ENCODE measurements at places on chromosomes 1 and 21.

GRCh38 chr1:23673086-23673813, 18.4 kb upstream of the RPL11 start:
- peak; percentile 57 for DNase-seq

DNA sequence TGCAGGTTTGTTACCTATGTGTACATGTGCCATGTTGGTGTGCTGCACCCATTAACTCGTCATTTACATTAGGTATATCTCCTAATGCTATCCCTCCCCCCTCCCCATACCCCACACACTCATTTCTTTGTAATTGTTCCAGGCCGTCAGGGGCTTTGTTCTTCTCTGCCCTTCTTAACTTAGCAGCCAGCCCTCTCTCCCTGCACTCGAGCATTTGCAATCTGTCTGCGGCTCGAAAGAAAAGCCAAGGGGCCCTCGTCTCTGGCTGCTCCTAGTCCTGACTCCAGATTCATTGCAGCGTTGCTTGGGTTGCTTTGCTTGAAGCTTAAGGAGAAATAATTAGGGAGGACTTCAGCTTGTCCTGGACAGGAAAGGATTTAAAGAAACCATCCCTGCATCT, 85.7 kb downstream of the ATP1A1 start:
- DNase-seq: no peak

DNA sequence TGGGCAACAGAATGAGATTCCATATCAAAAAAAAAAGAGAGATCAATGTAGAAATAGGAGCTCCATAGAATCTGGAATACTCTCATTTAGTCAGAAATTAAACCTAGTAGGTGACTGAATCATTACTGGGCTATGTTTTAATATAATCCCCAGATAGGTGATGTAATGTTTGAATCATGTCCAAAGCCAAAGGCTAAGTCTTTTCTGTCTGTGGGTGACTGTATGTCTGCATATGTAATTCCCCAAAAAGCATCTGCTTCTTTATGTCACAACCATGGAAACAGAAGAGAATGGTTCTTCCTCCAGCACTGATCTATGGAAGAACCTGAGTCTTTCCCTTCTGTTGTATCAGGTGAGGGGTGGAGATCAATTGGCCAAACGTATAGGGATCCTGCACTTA, 5.8 kb downstream of the LAMC2 start:
- peak; percentile 91 for DNase-seq

- no peak for DNase-seq
Measured at GRCh38 chr1:160608057-160608456, 28.8 kb upstream of the CD84 start.

DNA sequence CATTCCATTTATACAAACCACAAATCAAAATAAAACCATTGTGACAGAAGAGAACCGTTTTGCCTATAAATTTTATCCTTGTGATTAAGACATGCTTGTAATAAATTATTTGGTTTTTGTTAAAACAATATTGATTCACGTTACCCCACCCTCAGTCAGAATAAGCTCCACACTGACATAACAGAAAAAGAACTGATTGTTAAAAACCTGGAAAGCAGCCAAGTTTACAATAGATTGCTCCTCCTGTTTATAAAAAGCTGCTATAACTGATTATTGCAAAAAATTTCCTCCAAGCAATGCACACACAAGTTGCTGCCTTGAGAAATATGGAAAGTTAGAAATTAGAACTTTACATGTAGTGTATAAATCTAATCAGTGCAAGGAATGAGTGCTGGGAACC, 263.5 kb downstream of the SETD4 start:
- DNase-seq: no peak

- no peak for DNase-seq
Measured at GRCh38 chr1:54360165-54361005, 45.8 kb downstream of the SSBP3 start.

DNA sequence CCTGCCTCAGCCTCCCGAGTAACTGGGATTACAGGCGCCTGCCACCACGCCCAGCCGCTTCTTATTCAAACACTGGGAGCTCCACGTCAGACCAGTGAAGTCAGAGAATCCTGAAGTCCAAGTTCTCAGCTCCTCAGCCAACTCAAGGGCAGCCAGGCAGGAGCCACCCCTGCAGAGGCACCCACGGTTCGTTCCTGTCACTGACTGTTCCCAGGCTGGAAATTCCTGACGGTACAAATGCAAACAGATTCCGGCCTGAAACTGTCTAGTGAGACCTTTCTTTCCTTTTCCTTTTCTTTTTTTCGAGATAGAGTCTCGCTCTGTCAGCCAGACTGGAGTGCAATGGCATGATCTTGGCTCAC, 11.7 kb downstream of the SLC35E2B start:
- no peak for DNase-seq

DNA sequence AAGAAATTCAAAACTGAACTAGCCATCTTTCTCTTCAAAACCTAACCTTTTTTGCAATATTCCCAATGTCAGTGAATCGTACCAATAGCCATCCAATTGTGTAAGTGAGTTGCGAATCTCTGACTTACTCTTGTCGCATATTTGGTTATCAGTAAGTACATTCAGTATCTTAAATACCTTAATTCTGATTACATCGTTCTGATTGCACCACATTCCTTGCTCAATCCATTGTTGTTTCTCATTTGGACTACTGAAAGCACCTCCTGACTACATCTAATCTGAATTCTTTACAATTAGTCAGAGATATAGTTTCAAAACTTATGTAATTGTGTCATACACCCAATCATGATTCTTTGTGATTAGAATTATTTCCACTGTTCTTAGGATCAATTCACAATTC, 16.8 kb upstream of the BRINP3 start:
- DNase-seq: no peak

DNA sequence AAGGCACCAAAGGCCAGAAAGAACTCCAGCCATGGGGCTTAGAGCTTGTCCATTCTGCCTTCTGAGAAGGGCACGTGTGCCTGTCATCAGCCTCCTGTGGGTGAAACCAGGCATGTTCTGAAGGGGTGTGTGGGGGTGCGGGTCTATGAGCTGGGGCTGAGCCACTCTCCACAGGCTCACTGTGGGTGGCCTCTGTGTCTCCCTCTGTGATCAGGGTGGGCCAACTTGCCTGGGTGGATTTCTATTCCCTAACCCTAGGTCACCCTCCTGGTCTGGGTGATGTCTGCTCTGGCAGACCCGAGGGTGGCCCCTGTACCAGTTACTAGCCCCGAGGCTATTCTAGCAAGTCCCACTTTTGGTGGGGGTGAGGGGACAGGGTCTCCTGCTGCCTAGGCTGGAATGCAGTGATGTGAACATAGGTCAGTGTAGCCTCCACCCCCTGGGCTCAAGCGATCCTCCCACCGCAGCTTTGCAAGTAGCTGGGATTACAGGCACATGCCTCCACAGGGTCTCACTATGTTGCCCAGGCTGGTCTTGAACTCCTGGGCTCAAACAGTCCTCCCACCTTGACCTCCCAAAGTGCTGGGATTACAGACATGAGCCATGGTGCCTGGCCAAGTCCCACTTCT, 94.4 kb downstream of the TRIM11 start:
- DNase-seq: no peak

DNA sequence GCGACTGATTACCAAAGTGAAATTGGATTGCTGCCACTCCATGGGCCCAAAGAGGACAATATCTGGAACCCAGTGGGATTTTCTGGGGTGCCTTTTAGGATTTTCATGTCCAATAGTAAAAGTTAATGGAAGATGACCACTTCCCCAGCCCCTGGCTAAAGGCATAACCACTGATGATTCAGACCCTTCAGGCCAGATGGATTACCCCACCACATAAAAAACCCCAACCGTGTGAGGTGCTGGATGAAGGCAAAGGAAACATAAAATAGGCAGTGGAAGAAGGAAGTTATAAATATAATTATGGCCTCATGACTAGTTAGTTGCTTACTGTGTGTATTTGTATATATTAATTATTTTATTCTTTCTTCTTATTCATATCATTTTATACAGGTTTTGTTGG, 40.2 kb upstream of the IL10 start:
- no peak for DNase-seq

DNA sequence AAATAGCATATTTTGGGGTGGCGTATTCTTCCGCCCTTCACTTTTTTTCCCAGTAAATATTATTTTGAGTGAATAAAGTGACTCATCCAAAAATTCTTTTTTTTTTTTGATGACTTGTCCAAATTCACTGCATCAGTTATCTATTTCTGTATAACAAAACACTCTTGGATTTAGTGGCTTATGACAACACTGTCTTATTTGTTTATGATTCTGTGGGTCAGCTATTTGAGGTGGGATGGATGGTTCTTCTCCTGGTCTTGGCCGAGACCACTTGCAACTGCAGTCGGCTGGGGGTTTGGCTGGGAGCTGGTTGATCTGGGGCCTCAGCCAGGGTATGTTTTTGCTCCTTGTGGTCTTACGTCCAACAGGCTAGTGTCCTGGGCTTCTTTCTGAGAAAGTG, 39.9 kb upstream of the SRSF10 start:
- peak; percentile 64 for DNase-seq

GRCh38 chr1:227729881-227730629, 5.0 kb downstream of the JMJD4 start:
- DNase-seq: peak; percentile 64

DNA sequence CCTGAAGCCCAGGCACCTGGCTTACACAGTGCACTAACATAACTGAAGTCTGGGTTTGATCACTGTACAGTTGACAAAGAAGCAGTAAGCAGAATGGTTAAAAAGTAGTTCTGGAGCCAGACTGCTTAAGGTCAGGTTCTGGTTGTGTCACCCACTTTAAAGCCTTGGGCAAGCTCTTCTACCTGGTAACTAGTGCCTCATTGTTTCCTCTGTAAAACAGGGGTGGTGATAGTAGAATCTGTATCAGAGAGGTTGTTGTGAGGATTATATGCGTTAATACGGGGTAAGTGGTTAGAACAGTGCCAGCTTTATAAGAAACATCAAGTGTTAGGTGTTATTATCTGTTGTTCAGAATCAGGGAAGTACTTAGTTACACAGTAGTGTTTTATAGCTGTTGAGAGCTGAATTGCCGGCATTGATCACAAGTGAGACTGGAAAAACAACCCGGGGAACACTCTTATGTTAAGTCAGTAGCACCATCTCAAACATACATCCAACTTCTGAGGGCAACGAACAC, 3.7 kb downstream of the BACH1 start:
- DNase-seq: no peak

DNA sequence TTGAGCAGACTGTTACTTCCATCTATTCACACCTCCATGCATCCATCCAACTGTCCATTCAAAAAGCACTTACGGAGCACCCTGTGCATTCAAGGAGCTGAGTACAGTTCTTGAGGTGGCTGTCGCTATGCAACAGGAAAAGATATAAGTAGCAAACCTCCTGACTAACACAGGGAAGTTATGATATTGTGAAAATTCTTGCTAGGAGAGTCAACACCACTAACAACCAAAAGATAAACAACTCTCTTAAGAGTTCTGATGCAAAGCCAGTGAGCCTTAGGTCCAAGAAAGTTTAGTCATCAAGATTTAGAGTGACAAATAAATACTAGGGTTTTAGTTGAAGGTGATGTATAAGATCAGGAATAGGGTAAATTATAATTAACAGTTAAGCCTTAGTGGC, 44.5 kb upstream of the TRIM45 start:
- DNase-seq: no peak

DNA sequence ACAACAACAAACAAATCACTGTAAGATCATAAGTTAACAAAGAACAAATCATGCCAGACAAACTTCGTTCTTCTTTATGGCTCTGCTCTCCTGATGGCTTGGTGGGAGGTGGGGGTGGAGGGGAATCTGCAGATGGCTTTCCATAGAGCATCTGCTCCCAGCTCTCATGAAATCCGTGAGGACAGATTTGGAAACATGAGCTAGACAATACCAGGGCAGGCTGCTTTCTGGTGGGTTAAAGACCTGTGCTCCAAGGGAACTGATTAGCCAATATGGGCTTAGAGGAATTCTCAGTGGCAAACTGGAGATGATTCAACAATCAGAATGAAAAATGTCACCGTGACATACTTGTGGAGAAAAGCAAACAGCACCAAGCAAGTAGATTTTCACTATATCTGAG, 69.4 kb upstream of the TLR5 start:
- no peak for DNase-seq

GRCh38 chr1:63807046-63807445, 33.2 kb downstream of the ROR1 start:
- DNase-seq: no peak

DNA sequence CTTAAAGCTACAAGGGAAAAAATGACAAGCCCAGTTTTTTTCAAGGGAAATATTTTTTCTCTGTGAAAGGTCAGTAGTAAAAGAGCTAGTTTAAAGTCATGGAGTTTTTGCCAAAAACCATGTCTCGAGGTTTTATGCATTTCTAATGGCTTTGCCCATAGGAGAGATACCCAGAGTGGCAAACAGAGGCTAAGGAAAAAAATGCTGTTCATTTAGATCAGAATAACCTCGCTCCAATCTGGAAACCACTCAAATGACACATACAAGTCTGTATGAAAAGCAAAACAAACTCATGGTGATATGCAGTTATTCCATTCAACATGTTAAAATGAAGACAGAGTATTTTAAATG, 36.9 kb upstream of the EDEM3 start:
- peak; percentile 56 for DNase-seq

DNA sequence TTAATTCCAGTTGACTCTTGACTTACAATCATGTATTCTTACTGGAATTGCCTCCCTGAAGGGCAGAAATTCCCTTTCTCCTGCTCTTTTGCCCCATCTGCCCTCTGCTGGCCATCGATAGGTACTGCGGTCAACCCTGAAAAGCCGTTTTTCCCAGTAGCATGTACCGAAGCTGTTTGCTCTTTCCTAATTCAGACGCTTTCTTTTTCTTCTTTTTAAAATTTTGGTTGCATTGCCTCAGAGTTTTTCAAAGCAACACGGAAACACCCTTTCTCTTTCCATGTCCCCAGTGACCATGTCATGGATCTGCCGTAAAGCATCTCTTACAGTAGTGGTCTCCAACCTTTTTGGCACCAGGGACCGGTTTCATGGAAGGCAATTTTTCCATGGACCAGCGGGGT, 164.2 kb upstream of the C1orf21 start:
- peak; percentile 47 for DNase-seq

DNA sequence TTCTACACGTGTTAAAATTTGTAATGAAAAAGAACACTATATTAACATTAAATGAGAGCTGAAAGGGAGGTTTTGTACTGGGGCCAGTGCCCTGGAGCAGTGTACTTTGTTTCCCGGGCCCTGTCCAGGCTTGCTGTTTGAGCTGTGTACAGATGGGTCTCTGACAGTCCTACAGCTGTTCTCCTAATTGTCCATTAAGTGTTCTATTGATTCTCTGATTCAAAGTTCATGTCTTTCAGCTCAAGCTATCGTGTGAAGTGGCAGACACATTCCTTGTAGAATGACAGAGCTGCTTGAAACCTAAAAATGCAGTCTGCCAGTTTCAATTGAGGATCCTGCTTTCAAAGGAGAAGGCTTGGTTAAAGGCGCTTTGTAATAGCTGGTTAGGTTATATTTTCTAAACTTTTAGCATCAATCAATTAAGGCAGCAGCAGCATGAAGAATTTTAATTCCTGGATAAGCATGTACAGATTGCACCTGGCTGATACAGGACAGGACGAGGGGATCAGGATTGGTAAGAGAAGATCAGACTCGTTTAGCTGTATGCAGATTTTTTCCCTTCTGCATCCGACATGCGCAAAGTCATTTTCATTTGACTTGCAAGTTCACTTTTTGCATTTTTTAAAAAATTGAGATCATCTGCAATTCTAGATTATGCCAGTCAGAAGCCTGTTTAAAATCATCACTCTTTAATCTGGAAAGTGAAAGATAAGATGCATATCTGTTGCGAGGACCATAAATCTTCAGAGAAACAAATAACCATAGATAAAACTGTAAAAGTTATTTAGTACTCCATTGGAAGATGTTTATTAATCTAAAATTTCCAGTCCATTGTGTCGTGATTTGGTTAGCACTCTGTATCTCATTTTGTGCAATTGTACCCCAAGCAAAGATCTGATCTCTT, 98.5 kb downstream of the ATG4C start:
- DNase-seq: no peak

GRCh38 chr21:30829659-30830058, at the start of gene KRTAP7-1:
Gene KRTAP7-1, minus strand, starts transcription at chr21:30829759. Its CDS starts 61 bp downstream, at chr21:30829698.
- peak; percentile 11 for DNase-seq

Measured in fibroblast of skin of scalp (primary cell).